ENCODE measurements at places on chromosomes 16 and 17. TPM values are rescaled to one million over a fixed set of nuclear protein-coding genes. Genes with fewer than 3 reads are reported as not detected.

Gene UTP4
- 160 TPM for total RNA-seq

Gene RHOT1
- 25.4 TPM for total RNA-seq

Gene NPB
- 0.17 TPM for total RNA-seq

Gene CNTNAP4
- not detected for total RNA-seq

Gene CARD14
- not detected for total RNA-seq

Gene SCNN1B
- not detected for total RNA-seq

Gene KRTAP9-2
- not detected for total RNA-seq

Gene NEUROD2
- not detected for total RNA-seq

Gene LUC7L
- total RNA-seq, result 63.8 TPM

Gene LRRC37A
- total RNA-seq, result 1.0 TPM

Gene AFMID
- 38.2 TPM for total RNA-seq

Gene SLC5A2
- not detected for total RNA-seq

Gene TNFRSF17
- total RNA-seq, result not detected

Gene ANKFN1
- not detected for total RNA-seq

Data from activated CD8-positive, alpha-beta memory T cell treated with anti-CD3 and anti-CD28 coated beads for 36 hours (primary cell).